SK-N-MC (cell line): ENCODE measurements at places on chromosomes 3 and 15.

DNA sequence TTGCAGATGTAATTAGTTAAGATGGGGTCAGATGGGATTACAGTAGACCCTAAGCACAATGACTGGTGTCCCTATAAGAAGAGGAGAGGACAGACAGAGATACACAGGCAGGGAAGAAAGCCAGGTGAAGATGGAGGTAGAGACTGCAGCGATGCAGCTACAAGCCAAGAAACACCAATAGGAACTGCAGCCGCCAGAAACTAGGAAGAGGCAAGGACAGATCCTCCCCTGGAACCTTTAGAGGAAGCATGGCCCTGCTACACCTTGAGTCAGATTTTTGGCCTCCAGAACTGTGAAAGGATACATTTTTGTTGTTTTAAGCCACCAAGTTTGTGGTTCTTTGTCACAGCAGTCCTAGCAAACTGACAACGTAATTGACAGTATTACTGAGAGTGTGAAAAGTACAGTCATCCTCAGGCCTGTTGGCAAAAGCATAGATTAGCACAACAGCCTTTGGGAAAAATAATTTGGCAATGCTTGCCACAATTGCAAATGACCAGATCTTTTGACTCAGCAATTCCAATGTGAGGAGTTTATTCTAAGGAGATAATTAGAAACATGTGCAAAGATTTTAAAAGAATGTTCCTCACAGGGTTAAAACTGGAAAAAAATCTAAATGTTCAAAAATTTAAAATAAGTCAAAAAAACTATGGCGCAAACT, 82.6 kb upstream of the TJP1 start:
- DNase-seq = no peak

GRCh38 chr15:70269991-70270751, 172.5 kb upstream of the TLE3 start:
- peak; percentile 42 for DNase-seq

DNA sequence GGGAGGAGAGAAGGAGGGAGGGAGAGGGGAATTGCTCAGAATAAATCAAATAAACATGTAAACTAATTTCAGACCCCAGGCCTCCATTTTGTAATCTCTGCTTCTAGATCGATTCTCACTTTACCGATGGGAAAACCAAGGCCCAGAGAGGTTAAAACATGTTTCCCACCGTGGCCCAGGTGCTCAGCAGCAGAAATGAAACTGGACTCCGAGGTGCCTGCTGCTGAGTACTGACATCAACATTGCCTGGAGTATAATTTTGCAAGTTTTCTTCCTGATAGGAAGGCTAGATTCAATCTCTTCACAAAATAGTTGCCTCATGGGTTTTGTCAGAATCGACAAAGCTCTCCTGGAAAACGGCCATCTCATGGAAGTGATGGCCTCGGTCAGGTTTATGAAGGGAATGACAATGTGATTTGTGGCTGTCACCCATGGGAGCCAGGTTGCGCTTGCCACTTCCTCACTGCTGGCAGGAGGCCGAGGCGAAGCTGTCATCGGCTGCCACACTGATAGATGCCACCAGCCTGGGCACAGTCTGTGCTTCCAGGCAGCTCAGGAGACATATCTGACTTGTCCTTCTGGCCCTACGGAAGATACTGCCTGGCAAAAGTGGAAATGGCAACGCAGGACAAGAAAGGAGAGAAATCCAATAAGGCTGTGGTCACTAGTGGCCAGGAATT, 133.1 kb upstream of the LRRN1 start:
- DNase-seq = no peak

DNA sequence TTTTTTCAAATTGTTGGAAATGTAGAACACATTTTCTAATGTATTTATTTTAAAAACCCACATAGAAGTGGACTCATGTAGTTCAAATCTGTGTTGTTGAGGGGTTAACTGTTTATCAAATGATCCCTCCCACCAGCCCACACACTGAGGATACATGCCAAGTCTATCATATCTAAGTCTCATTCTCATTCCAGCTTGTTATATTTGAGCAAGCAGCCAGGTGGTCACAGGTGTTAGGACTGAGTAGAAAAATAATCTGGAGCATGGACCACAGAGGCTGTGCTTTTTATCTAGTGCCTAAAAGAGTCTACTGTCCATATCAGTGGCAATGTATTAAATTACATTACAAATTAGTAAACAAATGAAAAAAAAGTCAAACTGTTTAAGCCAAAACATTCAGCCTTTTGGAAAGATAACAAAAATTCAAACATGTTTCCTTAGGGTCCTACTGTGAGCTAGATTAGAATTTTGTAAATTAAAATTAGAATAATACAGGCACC, 20.7 kb upstream of the SPESP1 start:
- DNase-seq = no peak

GRCh38 chr3:179091113-179091512, 19.5 kb upstream of the ZMAT3 start:
- DNase-seq = no peak

- no peak for DNase-seq
Observed at GRCh38 chr15:69394556-69395282, 19.4 kb upstream of the KIF23 start.

DNA sequence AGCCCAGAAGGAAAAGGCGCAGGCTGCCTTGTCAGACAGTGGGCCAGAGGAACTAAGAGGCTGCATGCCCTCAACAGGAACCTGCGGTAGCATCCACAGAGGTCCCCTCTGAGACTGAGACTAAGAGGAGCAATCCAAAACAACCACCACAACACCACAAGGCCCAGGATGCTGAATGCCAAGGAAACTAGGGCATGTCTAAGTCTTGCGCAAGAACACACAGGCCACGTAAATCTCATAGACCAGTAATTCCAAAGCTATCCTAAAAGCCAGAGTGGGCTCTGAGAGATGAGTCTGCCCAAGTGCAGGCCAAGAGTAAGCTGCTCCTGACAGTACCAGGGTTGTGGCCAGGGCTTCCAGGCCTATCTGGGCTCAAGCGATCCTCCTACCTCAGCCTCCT, 12.9 kb downstream of the MON1A start:
- DNase-seq = no peak

- no peak for DNase-seq
Observed at GRCh38 chr3:160134454-160134853, 90.8 kb upstream of the C3orf80 start.

GRCh38 chr3:43621656-43622432, at the start of gene ANO10:
TSS of gene ANO10 (minus strand) at chr3:43622011. CDS start at chr3:43605852, 16,159 bp downstream.
- DNase-seq = peak; percentile 51

GRCh38 chr3:189014526-189014925, 157.2 kb upstream of the TPRG1 start:
- DNase-seq = no peak

DNA sequence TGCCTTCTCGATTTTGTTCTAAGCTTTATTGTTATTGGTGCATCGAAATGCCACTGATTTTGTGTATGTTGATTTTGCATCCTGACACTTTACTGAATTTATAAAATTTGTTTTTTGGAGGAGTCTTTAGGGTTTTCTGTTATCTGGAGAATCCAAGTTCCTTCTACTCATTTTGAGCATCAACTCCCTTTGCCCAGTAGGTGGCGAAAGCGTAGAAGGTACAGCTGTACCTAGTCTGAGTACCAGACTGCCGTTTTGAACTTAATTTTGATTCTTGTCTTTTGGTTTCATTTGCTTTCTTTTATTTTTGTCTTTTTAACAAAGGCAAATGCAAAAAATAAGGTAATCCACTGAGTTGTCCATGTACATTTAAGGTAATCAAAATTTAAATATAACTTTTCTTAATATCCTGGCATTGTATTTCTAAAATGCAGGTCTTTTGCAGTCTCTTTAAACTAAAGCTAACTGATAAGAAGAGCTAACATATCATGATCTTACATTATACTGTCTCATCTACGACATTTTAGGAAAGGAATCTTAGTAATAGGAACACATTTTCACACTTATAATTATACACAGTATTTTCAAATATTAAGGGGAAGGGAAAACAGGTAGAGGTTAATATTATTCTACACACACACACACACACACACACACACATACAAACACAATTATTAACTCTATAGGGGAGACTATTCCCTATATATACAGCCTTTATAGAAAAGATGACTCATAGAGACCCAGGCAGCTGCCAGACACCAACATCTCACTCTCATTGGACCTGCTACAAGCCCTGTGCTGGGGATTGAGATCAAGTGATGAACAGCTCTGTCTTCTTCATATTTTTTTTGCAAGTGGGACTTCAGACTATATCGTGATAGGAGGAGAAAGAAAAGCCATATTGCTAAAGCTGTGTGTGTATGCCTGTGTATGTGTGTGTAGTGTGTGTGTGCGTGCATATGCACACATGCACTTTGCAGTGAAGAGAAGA, 71.8 kb downstream of the SYNPR start:
- DNase-seq = no peak

DNA sequence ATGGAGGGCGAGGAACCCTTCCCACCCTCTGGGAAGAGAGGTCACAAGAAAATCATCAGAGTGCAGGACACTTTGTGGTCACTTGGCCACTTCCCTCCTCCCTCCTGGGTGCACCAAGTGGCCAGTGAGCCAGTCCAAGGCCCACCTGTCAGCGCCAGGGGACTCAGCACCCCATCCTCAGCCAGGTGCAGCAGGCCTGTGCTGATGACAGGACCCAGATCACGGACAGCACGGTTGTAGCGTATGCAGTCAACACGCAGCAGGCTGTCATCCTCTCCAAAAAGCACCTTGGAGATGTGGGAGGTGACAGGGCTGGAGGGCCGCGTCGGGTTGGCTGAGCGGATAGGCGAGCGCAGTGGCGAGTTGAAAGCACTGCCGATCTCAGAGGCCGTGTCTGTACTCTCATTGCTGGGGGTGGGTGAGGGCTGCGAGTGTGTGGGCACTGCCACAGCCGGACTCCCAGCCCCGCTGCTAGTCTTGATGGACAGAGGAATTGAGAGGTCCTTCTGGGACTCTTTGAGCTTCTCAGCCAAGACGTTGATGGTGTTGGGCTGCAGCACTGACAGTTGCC, 41.5 kb downstream of the SEMA3G start:
- DNase-seq = no peak

- no peak for DNase-seq
Observed at GRCh38 chr3:5022966-5023776, 43.9 kb downstream of the BHLHE40 start.

DNA sequence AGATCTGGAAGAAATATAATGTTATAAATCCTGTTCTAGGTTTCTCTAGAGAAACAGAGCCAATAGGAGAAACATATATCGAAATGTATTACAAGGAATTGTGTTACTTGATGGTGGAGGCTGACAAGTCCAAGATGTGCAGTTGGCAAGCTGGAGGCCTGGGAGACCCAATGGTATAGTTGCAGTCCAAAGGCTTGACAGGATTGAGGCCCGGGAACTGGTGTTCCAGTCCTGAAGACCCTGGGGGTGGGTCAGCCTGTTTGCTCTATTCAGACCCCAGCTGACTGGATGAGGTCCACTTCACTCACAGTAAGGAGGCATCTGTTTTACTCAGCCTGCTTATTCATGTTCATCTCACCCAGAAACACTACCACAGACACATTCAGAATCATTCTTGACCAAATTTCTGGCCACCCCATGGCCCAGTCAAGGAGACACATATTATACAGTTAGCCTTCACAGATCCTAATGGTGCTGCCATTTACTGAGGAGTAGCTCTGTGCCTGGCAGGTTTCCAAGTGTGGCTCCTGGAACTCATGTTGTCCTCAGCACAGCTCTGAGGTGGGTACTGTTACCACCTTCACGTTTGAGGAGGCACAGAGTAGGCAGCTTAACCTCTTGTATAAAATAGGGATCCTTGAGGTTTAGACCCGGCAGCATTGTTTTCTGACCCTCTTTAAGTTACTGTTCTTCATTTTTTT, 3.7 kb downstream of the TRAK1 start:
- DNase-seq = no peak
